Panc1 (cell line): ENCODE measurements at places on chromosomes 16 and 17. TPM values are rescaled to one million over a fixed set of nuclear protein-coding genes. Genes with fewer than 3 reads are reported as not detected.

The CLEC19A gene
- total RNA-seq, result not detected

The TMC8 gene
- total RNA-seq, result 1.4 TPM

The CCL8 gene
- total RNA-seq, result not detected

The DNAH9 gene
- not detected for total RNA-seq

The VPS9D1 gene
- 6.3 TPM for total RNA-seq

The CCL1 gene
- not detected for total RNA-seq

The MT4 gene
- not detected for total RNA-seq

The BAIAP3 gene
- total RNA-seq, result 9.4 TPM

The USP6 gene
- total RNA-seq, result 0.08 TPM

The TUBD1 gene
- total RNA-seq, result 12.5 TPM
